ENCODE measurements at places on chromosomes 13 and 19.

DNA sequence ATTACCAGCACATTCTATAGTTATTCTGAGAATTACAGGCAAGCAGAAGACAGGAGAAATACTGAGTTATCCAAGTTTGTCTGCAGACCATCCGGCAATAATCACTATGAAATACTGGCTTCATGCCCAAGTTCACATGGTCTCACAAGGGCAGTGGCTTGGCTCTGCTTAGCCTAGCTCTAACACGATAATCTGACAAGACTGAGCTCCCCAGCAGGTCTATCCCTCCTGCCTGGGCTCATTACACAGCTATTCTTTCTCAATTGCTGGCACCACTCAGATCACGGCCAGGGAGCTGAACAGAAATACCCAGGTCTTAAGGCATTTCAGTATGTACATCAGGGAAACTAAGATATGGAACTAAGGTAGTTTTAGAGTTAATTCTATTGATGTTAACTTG lies 361.6 kb upstream of the PCDH20 start:
- DNase-seq = no peak

GRCh38 chr13:113232208-113233003 lies 23.0 kb downstream of the CUL4A start:
- DNase-seq = no peak

DNA sequence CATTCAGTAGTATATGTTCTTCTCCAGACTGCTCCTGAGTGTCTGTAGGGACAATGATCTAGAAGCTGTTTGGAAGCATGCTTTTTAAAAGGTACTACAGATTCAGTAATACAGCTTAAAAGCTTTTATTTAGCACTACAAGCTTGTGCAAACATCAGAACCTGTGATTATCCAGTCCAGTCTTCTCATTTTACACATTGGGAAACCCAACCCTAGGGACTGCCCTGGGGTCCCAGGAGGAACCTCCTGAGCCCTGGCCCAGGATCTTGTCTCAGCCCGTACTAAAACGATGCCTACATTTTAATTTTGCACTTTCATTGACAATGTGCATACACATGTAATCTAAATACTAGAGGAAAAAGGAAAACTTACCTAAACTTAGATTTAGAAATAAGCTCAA lies 12.5 kb downstream of the DOCK9 start:
- no peak for DNase-seq

GRCh38 chr19:39318690-39319089 lies 2.0 kb downstream of the LRFN1 start:
- no peak for DNase-seq

DNA sequence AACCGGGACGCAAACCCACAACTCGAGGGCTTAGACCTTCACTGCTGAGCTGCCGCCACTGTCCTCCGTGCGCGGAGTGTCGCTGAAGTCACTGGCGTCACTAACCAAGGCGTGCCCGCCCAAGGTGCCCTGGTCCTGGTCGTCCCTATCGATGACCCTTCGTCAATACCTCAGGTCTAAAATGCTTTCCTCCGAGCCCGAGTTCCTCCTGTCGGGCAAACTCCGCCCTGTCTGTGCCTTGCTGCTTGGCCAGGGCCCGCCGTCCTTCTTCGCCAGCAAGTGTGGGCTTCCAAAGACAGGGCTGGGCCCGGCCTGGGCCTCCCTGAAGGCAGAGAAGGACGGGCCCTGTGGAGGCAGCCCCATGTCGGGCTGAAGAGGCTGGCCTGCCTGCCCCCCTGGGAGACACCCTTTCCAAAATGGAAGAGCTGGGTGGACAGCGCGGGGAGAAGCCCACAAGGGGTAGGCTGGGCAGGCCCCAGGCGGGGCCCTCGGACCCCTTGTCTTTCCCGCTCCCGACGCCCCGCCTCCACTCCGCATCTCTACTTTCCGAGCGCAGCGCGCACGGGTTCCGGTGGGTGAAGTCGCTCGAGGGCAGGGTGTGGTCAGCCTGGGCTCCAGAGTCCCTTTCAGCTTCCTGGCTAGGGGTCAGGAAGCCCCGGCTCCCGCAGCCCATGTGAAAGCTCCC lies 13.4 kb downstream of the RB1 start:
- no peak for DNase-seq

GRCh38 chr19:16726916-16727315 lies 7.3 kb downstream of the NWD1 start:
- no peak for DNase-seq

DNA sequence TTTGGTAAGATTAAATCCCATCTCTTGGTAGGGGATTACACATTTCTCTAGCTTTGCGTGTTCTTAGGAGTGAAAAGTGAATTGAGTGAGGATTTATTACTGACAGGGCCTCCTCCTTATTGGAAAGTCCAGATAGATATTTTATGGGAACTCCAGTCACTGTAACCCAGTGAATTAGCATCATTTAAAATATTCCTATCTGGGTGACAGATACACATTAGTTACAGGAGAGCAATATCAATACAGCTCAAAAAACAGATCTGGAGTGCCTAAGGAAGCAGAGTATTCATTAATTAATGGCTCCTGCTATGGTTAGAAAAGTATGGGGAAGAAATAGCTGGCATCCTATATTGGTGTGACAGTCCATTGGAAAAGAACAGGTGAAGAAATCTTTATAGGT lies 248.2 kb downstream of the SLITRK6 start:
- DNase-seq = no peak

DNA sequence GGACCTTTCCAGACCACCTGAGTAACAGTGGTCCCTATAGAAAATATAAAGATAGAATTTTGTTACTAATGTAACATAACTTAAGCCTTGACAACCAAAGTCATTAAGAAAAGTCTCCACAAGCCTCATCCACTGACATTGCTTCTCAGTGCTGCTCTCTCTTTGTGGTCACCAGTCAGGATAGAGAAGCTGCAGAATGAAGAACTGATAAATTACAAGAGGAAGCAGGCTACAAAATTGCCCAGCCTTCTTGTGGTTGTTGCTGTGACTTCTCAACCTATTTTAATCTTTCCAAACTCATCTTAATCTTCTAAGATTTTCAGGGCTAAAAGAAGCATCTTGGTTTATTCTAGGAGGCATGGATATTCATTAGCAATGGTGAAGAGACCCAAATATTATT lies 343.8 kb downstream of the MZT1 start:
- DNase-seq = no peak

GRCh38 chr13:46622630-46623256 lies 69.8 kb downstream of the LRCH1 start:
- DNase-seq = no peak

DNA sequence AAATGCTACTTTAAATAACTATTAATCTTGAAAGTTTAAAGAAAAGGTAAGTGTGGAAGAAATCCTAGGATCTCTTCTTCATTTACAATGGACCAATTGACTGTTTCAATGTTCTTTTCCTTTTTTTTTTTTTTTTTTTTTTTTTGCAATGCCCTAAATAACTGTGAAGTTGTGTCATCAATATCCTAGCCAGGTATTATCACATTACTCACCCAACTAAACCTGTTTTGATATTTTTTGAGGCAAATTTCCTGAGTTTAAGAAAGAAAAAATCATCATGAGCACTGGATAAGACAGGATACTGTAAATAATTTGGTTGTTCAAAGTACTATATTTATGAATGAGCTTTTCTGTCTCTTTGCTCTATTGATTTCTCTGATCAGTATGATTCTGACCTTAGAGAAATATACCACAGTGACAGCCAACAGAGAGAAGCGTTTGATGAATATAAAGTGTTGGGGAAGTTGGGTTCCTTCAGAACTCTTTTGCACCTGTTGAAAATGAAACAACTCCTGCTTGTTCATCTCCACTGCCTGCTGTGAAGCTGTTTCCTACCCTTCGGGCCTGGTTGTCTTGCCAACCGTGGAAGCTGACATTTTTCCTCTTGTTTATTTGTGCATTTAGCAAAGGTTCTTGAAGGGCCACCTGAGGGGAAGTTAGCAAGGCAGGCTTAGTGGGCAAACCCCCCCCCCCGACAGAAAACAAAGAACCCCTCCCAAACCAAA lies 1220.5 kb upstream of the SLC10A2 start:
- DNase-seq = no peak

All from stimulated activated CD4-positive, alpha-beta T cell treated with anti-CD3 and anti-CD28 coated beads, Interleukin-1b, Interleukin-23, amount 100 ng/mL, for 48 hours (primary cell).